ENCODE measurements at places on chromosomes 11 and 22. TPM values are rescaled to one million over a fixed set of nuclear protein-coding genes. Genes with fewer than 3 reads are reported as not detected.

The MYRF gene
- total RNA-seq, result 0.83 TPM

The ACTN3 gene
- total RNA-seq, result not detected

The MICAL2 gene
- total RNA-seq, result 167 TPM

The C11orf91 gene
- 0.66 TPM for total RNA-seq

The PRR5L gene
- total RNA-seq, result 57.7 TPM

The SLC7A4 gene
- not detected for total RNA-seq

The HPX gene
- not detected for total RNA-seq

The CLMP gene
- 0.91 TPM for total RNA-seq

The SPI1 gene
- not detected for total RNA-seq
